Kasumi-1 (cell line): ENCODE measurements at places on chromosomes 1 and 21.
A peak's percentile ranks its signal among the peaks of the same experiment; 100 is the strongest.

DNA sequence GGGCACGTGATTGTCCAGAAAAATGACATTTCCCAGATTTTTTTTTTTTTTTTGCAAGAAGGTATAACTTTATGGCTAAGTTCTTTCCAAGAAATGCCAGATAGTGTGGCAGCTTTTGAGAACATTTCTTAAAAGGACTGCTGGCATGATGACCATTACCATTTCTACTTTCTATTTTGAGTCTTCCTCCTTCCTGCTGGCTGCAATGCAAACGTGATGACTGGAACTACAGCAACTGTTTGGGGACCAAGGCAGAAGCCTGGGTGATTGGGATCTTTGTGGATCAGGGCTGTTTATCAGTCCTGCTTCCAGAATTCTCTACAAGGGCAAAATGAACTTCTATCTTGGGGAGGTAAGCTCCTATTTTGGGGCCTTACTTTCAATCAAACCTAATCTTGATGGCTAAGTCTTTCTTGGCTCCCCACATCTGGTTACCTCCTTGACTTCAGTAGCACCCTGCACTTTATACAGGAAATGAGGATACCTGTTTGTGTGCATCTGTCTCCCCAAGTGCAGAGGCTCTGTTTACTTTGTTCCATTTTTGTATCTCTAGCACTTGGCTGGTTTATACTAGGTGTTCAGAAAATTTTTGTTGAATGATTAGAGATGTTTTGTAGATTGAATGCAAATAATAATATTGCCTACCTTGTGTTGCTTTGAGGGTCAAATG is 3.7 kb upstream of the DDX20 start:
- DNase-seq: no peak

- DNase-seq: no peak
Observed at GRCh38 chr1:83546874-83547273, 452.1 kb downstream of the TTLL7 start.

DNA sequence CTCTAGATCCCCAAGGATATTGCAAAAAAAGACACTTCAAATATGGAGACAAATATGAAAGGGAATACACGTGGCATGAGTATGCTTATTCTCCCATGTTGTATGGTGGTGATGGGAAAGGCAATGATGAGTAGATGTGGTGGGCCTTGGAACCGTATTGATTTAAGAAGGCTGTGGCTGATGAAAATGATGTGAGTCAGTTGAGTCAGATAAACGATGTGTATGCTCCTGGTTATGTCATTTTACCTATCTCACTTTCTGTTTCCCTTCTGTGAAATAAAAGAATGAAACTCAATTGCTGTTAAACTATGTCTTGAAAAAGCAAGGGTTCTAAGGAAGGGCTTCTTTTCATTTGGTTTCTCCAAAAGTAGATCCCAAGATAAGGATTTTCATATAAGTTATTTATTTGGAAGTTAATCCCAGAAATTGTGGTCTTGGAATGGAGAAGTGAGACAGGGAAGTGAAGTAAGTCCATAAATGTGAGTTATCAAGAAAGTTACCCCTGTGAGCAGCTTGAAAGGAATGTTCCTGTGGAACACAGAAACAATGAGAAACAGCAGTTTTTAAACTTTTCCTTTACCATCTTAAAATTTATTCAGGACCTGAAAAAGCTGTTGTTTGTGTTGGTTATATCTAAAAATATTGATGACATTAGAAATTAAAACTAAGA is 292.0 kb downstream of the DUSP10 start:
- no peak for DNase-seq

DNA sequence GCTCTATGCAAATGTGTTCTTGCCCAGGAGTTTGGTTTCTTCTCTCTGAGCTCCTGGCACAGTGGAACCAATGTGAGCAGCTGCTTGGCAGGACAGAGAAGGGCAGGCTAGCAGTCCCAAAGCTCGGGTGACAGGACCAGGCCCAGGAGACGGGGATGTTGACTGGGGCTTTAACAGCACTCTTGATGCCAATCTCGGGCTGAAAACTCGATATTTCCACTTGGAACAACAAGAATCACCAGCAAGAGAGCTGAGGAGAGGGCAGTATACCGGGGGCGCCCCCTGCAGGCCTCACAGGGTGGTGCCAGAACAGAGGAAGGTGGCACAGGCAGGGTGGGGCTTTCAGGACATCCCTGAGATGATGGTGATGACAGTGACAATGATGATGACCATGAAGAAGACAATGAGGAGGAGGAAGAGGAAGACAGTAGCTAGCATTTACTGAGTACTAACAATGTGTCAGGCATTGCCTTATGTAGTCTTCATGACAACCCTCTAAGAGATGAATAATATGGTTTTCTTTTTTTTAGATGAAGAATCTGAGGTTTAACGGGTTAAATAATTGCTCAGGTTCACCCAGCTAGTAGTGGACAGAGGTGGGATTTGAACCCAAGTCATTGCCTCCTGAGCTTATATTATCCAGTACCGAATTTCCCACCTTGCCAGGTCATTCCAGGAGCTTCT is 2.7 kb upstream of the KCNJ9 start:
- DNase-seq: peak; percentile 65

GRCh38 chr1:106458866-106459265 is 597.6 kb upstream of the PRMT6 start:
- DNase-seq: no peak

DNA sequence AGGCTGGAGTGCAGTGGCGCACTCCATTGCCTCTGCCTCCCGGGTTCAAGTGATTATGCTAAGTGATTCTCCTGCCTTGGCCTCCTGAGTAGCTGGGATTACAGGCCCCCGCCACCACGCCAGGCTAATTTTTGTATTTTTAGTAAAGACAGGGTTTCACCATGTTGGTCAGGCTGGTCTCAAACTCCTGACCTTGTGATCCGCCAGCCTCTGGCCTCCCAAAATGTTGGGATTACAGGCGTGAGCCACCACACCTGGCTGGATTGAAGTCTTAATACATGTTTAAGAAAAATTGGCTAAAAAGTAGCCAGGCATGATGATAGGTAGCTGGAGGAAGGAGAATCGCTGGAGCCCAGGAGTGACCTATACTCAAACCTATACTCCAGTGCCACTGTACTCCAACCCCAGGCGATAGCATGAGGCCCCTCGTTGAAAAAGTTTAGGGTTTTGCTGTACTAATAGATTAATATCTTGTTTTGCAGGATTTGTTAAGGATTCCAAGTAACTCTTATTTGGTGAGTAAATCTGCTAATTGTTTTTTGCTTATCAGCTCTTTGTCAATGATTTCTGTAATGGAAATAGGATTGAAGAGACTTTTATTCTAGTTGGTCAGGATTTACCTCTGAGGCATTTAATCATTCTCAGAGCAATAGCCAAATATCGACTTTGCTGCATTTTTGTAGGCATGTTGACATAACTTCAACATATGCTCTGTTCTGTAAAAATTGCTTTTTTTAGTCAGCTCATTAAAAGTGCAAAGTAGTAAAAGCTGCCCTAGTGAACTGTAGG is 2.0 kb downstream of the RCC1 start:
- DNase-seq: peak; percentile 19
